ENCODE measurements at places on chromosomes 6 and 20. TPM values are rescaled to one million over a fixed set of nuclear protein-coding genes. Genes with fewer than 3 reads are reported as not detected.

GRCh38 chr20:23193801-23194384, 107.8 kb upstream of the CD93 start:
- DNase-seq = no peak
- no peak overlapping the region for H3K27ac ChIP-seq
- no peaks in the 10 kb centered on the region for H3K36me3 ChIP-seq
- H3K4me1 ChIP-seq = no peaks in the 10 kb centered on the region
- H3K27me3 ChIP-seq = no peaks in the 10 kb centered on the region
- H3K4me3 ChIP-seq = no peak overlapping the region

DNA sequence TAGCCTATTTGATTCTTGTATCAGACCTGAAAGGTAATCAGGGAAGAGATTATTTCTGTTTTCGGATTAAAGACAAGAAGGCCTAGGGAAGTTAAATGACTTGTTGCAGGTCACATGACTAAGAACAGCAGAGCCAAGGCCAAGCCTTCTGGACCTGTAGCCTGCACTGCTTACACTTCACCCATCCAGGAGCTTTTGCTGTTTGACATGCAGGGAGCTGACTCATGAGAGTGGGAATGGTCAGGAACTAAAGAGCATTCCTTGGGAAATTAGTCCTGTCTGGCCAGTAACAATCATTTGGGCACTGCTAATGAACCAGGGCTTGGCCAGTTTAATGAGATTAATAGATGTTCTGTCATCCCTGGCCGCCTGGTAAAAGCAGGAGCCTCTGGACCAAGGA, 46.8 kb downstream of the EIF2S2 start:
- H3K27ac ChIP-seq = no peak overlapping the region
- no peak for DNase-seq
- no peaks in the 10 kb centered on the region for H3K27me3 ChIP-seq
- H3K36me3 ChIP-seq = no peaks in the 10 kb centered on the region

DNA sequence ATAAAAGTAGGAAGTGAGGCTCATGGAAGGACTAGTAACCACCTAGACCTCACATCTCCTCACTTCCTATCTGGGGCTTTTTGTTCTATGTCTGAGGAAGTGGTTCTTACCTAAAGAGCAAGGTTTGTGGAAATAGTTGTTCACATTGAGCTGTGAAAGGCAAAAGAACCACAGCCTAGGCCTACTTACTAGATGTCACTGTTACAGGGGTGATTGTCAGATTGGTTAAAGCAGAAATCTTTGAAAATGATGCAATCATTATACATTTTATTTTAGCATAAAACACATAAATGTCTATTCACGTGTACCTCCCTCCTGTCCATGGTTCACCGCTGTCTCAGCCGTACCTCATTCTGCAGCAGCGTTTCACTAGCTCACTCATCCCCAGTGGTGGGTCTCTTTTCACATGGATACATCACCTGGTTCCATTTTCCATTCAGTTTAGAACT, 268.8 kb downstream of the TMEM242 start:
- peaks cover 14% of the 10 kb centered on the region for H3K4me1 ChIP-seq
- no peaks in the 10 kb centered on the region for H3K36me3 ChIP-seq
- no peaks in the 10 kb centered on the region for H3K27me3 ChIP-seq
- H3K27ac ChIP-seq = no peak overlapping the region
- no peak for DNase-seq

TRIM40 gene
- not detected for total RNA-seq

LY6G6D gene
- total RNA-seq = not detected

Measured in psoas muscle (tissue), 8 donors.